ENCODE measurements at places on chromosomes 12 and 14.

DNA sequence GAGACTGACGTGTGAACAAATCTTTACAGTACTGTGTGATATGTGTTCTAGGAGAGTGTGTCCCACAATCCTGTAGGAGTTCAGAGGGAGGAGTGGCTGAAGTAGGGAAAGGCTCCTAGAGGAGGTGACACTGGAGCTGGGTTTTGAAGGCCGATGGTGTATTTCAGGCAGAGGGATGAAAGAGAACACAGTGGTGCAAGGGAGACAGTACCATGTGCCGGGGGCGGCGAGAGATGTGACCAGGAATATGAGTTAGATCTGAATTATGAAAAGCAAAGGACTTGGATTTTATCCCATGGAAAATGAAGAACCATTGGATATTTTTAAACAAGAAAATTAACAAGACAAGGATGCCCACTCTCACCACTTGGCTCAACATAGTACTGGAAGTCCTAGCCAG lies 77.0 kb upstream of the ESRRB start:
- peaks cover 4% of the 10 kb centered on the region for H3K4me1 ChIP-seq
- no peak for DNase-seq
- H3K27me3 ChIP-seq, result no peaks in the 10 kb centered on the region
- no peaks in the 10 kb centered on the region for H3K36me3 ChIP-seq
- H3K27ac ChIP-seq, result no peak overlapping the region

DNA sequence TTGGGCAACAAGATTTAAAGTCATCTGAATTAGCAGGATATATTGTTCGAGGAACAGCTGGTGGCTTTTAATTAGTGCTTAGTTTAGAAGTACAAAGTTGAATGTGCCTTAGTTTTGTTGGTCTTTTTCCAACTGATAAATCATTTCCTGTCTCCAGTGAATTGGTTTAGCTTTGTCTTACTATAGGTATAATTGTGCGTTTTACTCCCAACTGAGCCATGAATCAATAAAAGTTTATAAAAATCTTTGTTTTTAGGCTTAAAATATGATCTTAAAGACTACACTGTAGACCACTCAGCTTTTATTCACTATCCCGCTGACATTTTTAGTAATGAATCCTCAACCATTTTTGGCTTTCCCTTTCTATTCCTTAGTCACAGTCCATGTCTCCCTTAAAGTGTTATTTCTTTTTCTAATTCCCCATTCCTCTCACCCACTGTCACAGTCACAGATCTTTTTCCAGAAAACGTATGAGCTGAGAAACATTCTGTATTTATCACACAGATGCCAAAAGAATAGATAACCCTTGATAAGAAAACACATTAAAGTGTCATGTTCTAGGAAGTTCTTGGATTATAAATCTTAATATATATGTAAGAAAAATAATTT lies 34.0 kb upstream of the ALG10 start:
- H3K27ac ChIP-seq, result no peak overlapping the region
- H3K4me1 ChIP-seq, result no peaks in the 10 kb centered on the region
- H3K27me3 ChIP-seq, result no peaks in the 10 kb centered on the region
- no peak overlapping the region for H3K4me3 ChIP-seq
- H3K36me3 ChIP-seq, result no peaks in the 10 kb centered on the region
- DNase-seq, result no peak

DNA sequence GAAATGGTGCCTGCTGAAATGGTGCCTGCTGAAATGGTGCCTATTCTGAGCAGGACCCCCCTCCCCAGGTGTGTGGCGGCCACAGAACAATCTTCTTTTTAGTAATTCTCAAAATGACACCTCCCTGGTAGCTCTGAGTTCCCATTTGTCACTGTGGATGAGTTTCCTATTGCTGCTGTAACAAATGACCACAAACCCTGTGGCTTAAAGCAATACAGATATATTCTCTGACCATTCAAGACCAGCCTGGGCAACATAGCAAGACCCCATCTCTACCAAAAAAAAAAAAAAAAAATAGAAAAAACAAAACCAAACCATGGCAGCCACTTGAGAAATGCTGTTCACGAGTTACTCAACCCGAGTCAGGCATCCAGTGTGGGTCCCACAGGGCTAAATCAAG lies 7.9 kb downstream of the ACADS start:
- no peaks in the 10 kb centered on the region for H3K4me1 ChIP-seq
- DNase-seq, result no peak
- no peak overlapping the region for H3K27ac ChIP-seq
- H3K4me3 ChIP-seq, result no peak overlapping the region
- H3K36me3 ChIP-seq, result no peaks in the 10 kb centered on the region
- no peaks in the 10 kb centered on the region for H3K27me3 ChIP-seq

DNA sequence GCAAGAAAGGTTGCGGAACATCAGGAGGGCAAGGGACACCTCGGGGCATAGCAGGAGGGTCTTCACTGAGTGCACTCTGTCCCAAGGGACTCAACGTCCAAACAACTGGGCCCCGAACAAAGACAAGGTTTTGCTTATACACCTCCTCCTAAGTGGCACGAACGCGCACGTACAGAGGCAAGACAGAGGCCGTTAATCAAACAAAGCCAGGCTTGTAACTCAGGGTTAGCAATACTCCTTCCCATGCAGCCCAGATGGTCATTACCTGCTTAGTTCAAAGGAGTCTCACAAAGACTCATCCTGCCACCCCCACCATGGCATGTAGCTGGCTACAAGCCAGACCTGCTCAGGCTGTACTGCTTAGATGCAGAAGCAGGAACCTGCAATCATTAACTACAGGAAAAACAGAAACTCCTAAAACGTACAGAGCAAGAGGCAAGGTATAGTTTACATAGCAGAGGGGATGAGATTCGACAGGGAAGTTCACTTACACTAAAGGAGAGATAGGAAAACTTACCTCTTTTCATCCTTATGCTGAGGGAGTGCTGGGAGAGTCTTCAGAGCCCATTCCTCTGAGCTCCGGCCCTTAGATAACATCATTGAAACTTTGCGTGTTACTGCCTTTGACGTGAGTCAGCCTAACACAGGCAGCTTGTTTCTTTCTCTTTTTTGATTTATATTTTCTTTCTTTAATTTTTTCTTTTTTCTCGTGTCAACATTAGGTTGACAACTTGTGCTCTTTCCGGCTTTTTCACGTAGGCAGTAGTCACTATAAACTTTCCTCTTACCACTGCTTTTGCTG lies 1319.1 kb downstream of the TMEM121 start:
- no peaks in the 10 kb centered on the region for H3K27me3 ChIP-seq
- no peak overlapping the region for H3K4me3 ChIP-seq
- no peak for DNase-seq

DNA sequence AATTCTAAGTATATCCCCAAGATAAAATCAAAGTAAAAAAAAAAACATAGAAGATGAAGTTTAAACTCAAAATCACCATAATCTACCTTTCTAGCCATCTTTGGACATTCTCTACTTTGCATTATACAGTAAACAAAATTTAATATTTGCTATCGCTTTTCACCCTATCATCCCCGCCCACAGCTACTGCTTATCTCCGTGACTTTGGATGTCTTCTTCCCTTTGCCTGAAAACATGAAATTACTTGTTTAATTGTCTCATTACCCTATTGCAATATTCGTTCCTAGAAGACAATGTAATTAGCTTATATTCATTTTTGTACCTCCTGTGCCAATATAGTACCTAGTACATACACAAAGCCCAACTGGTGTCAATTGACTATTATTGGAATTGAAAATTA lies 9.3 kb downstream of the SYNJ2BP start:
- H3K4me1 ChIP-seq, result peaks cover 7% of the 10 kb centered on the region
- H3K27me3 ChIP-seq, result no peaks in the 10 kb centered on the region
- no peak overlapping the region for H3K27ac ChIP-seq
- no peak overlapping the region for H3K4me3 ChIP-seq

DNA sequence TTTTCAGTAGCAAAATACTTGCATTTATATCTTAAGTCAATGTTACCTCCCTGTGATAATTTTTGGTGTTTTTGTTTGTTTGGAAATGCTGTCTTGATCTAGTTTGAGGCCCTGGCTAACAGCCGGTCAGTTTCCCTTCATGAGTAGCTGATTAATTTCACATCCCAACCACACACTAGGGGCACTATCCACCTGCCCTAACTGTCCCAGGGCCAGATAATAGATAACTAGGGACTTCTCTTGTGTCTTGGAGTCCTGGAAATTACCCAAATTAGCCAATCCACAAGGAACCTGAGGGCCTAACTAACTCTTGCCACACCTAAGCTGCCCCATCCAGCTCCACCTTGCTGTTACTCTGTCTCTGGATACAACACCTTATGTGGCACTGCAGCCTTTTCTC lies 399.9 kb downstream of the FOXG1 start:
- H3K36me3 ChIP-seq, result no peaks in the 10 kb centered on the region
- H3K27me3 ChIP-seq, result no peaks in the 10 kb centered on the region
- H3K4me3 ChIP-seq, result no peak overlapping the region
- no peak for DNase-seq
- H3K27ac ChIP-seq, result no peak overlapping the region

- H3K4me3 ChIP-seq, result no peak overlapping the region
- DNase-seq, result no peak
- peaks cover 14% of the 10 kb centered on the region for H3K4me1 ChIP-seq
- H3K36me3 ChIP-seq, result no peaks in the 10 kb centered on the region
- no peak overlapping the region for H3K27ac ChIP-seq
- H3K27me3 ChIP-seq, result no peaks in the 10 kb centered on the region
Observed at GRCh38 chr12:76714415-76714814, 49.5 kb upstream of the ZDHHC17 start.

DNA sequence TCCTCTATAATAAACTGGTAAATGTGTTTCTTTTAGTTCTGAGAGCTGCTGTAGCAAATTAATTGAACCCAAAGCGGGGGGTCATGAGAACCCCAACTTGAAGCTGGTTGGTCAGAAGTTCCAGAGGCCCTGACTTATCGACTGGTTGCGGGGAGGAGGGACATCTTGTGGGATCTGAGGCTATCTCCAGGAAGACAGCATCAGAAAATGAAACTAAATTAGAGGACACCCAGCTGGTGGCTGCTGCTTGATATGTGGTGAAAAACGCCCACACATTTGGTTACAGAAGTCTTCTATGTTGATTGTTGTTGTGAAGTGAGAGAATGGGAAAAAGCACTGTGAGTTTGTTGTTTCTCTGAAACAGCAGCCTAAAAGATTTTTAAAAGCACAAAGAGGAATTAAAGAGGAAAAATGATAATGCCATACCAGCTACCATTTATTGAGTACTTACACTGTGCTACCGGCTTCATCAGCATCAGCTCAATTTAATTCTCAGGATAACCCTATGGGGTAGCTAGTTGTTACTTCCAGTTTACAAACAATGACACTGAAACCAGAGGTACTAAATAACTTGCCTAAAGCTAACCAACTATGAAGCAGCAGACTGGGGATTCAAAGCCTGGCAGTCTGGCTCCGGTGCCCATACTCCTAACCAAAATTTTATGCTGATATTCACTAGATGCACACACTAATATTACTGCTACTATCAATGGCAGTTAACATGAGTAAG lies 24.3 kb downstream of the DDX24 start:
- no peaks in the 10 kb centered on the region for H3K27me3 ChIP-seq
- peaks cover 7% of the 10 kb centered on the region for H3K36me3 ChIP-seq
- DNase-seq, result no peak
- no peak overlapping the region for H3K4me3 ChIP-seq

- H3K27ac ChIP-seq, result no peak overlapping the region
- H3K36me3 ChIP-seq, result no peaks in the 10 kb centered on the region
- peak; percentile 40 for DNase-seq
- H3K4me3 ChIP-seq, result no peak overlapping the region
- H3K27me3 ChIP-seq, result peaks cover 17% of the 10 kb centered on the region
Observed at GRCh38 chr14:29222671-29223268, 456.2 kb downstream of the FOXG1 start.

DNA sequence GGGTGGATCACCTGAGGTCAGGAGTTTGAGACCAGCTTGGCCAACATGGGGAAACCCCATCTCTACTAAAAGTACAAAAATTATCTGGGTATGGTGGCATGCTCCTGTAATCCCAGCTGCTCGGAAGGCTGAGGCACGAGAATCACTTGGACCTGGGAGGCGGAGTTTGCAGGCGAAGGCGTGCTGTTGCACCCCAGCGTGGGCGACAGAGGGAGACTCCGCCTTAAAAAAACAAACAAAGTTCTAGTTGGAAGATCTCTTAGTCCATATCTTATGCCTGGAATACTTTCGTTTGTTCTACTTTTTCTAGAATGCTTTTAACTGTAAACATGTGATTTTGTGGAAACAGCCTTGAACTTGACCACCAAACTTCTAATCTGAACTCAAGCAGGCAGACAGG lies 38.7 kb downstream of the PPHLN1 start:
- no peaks in the 10 kb centered on the region for H3K4me1 ChIP-seq
- H3K36me3 ChIP-seq, result peaks cover 4% of the 10 kb centered on the region

- no peak overlapping the region for H3K27ac ChIP-seq
- no peak for DNase-seq
- H3K4me3 ChIP-seq, result no peak overlapping the region
- peaks cover 27% of the 10 kb centered on the region for H3K4me1 ChIP-seq
Observed at GRCh38 chr14:92962031-92962830, 39.3 kb downstream of the CHGA start.

DNA sequence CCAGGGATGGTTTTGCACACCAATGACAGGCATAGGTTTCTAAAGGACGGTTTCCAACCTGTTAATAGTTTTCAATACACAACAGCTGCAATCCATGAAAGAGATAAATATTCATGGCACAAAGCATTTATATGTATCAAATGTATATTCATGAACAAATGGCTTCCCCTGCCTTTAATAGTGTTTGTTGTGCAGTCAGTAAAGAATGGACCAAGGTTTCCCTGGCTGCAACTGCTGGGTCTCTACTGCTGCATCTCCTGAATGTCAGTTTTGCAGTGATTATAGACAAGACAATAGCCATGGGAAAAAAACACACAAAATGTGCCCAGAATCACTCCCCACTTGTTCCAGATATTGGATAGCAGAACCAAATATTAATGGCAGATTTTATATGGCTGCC lies 284.1 kb downstream of the BTG1 start:
- no peak overlapping the region for H3K4me3 ChIP-seq
- no peaks in the 10 kb centered on the region for H3K27me3 ChIP-seq
- DNase-seq, result no peak
- H3K4me1 ChIP-seq, result no peaks in the 10 kb centered on the region
- H3K36me3 ChIP-seq, result no peaks in the 10 kb centered on the region

DNA sequence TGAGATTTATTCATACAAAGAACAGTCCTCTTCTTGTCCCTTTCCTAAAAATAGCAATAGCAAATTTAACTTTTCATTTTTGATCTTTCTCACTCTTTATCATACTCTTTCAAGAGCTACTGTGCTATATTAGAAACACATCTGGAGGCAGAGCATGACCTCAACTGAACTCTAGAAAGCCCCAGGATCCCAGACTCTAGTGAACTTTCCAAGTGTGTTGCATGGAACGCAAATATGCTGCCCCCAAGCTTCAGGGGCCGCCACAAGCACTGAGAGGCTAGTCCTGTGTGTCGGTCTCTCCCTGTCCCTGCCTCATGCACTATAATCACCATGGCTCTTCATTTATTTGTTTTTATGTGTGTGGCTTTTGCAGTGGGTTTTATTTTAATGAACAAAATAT lies 38.7 kb upstream of the ZNF641 start:
- H3K27ac ChIP-seq, result no peak overlapping the region
- no peak overlapping the region for H3K4me3 ChIP-seq
- no peaks in the 10 kb centered on the region for H3K4me1 ChIP-seq
- H3K36me3 ChIP-seq, result no peaks in the 10 kb centered on the region
- no peaks in the 10 kb centered on the region for H3K27me3 ChIP-seq
- DNase-seq, result no peak
